ENCODE measurements at places on chromosomes 16 and 17.
A peak's percentile ranks its signal among the peaks of the same experiment; 100 is the strongest.

DNA sequence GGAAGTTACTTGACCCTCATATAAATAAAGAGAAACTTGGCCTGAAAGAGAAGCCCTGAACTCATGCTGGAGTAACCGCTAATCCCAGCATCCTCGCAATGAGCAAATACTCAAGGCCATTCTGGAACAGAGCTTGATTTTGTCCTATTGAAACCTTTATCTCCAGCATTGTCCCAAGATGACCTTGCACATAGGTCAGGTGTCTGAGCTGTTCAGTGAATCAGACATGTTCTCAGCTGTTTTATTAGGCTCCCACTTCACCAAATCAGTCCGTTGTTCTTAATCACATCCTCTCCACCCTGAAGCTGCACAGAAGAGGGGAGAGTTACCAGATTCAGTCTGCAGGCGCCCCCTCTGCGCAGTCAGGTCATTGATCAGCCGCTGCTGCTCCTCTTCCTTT, 9.1 kb upstream of the MYH1 start:
- no peak for DNase-seq

DNA sequence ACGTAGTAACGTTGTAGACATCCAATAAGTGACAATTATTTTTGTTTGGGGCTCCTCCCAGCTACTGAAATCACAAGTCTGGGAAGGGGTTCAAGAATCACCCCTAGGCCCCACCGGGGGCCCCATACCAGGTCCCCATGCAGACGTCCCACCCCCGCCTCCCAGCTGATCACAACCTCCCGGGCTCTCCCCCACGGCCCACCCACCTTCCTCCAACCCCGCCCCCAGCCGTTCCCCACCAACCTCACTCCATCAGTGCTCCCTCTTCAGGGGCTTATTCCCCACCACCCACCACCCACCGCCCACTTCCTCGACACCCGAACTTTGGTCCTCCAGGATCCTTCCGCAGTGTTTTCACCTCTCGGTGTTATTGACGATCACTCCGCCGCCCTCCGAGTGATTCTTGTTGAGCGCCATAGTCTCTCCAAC, 240 bp downstream of the WBP2 start:
- DNase-seq = no peak

- no peak for DNase-seq
These were observed 45.3 kb upstream of the SREBF1 start for GRCh38 chr17:17882082-17882581.

DNA sequence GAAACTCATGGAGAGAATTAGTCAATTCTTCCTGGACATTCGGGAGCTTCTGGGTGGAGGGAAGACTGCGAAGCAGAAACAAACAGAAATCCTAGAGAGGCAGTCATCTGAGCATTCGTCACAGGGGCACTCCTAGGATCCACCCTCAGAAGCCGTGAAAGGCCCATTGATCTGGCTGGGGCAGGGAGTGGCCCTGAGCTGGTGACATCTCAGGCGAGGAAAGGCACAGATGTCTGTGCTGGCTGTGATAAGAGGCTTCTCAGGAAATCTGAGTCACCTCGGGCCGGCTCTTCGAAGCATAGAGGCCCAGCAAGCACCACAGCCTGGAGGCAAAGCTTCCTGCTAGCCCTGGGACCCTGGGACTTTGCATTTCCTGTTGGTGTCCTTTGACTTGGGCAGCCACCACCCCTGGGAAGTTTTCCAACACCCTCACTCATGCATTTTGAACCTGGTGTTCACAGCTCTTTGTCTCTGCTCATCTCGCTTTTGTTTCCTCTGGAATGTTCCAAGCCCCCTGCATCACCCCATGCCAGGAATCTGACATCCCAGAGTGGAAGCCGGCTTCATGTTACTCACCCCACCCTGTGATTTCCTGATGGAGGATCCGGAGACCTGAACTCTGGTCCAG, 23.3 kb upstream of the CDRT4 start:
- DNase-seq = peak; percentile 60

DNA sequence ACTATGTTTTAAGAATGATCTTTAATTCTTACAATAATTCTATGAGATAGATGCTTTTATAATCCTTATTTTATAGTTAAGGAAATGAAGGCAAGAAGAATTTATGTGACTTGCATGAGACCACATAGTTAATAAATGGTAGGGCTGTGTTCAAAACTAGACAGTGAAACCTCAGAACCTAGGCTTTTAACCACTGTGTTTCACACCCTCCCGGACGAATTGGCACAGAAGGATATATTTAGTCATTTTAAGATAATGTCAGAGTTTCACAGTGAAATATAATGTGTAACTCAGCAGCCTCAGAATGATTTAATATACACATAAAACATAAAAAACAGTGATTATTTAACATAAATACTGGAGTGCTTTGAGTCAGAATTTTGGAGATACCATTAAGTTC, 57.0 kb downstream of the NSRP1 start:
- DNase-seq = no peak
